ENCODE measurements at places on chromosomes 4 and X.
A peak's percentile ranks its signal among the peaks of the same experiment; 100 is the strongest.

DNA sequence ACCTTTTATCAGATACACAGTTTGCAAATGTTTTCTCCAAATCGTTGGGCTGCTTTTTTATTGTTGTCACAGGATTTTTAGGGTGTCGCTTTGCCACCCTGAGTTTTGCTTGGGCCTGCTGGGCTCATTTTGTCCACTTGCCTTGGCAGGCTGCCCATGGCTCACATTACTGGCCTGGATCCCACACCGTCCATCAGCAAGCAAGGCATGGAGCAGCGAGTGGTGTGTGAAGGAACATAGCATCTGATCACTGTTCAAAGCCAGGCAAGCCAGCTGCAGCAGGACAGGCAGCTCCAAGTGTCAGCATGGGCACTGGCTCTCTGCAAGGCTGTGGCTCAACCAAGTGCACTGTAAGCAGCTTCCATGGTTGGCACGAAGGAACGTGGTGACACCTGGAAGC lies 261.4 kb upstream of the TECRL start:
- no peak for DNase-seq

- no peak for DNase-seq
Observed at GRCh38 chr4:120215350-120215749, 148.7 kb upstream of the MAD2L1 start.

GRCh38 chrX:120321520-120322281 lies 10.4 kb upstream of the TMEM255A start:
- no peak for DNase-seq

- DNase-seq: peak; percentile 2
Observed at GRCh38 chr4:91113130-91113706, 986.0 kb downstream of the CCSER1 start.
